Type B pancreatic cell (in vitro differentiated cells): ENCODE measurements at places on chromosomes 16 and 17. TPM values are rescaled to one million over a fixed set of nuclear protein-coding genes. Genes with fewer than 3 reads are reported as not detected.

TK1 gene
- 34.4 and 41.2 TPM in 2 replicates for total RNA-seq

ACSM5 gene
- not detected in 2 replicates for total RNA-seq

FOXJ1 gene
- 5.3 and 18.2 TPM in 2 replicates for total RNA-seq

SLC9A5 gene
- 1.0 and 4.4 TPM in 2 replicates for total RNA-seq

GRCh38 chr17:44932096-44932786 is 15.3 kb downstream of the KIF18B start:
- no peak for DNase-seq

DNA sequence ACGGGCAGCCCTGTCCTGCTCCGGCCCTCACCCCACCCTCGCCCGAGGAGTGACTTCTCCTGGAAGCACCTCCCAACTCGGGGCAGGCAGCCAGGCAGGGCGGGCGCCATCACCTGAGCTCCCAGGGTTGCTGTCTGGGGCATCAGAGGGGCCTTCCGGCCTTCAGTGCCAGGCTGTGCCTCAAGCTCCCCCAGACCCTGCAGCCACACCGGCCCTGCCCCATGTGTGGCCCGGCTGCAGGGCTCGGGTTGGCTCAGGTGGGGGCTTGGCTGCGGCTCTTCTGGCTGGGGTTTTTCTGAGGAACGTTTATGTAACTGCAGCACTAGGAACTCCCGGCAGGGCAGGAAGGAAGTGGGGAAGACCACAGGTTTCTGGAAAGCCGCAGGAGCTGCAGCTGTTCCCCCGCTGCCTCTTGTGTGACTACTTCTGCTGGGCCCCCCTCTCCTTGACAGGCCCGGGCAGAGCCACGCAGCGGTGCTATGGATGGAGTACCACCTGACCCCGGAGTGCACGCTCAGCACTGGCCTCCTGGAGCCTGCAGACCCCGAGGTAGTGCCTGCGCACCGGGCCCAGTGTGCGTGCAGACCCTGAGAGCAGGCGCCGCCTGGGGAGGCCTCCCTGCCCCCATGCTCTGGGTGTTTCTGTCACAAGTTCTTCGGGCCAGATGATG is 45.6 kb downstream of the PRMT7 start:
- DNase-seq = no peak

- DNase-seq = no peak
These were observed 58.4 kb downstream of the TMEM100 start for GRCh38 chr17:55664287-55664686.

DNA sequence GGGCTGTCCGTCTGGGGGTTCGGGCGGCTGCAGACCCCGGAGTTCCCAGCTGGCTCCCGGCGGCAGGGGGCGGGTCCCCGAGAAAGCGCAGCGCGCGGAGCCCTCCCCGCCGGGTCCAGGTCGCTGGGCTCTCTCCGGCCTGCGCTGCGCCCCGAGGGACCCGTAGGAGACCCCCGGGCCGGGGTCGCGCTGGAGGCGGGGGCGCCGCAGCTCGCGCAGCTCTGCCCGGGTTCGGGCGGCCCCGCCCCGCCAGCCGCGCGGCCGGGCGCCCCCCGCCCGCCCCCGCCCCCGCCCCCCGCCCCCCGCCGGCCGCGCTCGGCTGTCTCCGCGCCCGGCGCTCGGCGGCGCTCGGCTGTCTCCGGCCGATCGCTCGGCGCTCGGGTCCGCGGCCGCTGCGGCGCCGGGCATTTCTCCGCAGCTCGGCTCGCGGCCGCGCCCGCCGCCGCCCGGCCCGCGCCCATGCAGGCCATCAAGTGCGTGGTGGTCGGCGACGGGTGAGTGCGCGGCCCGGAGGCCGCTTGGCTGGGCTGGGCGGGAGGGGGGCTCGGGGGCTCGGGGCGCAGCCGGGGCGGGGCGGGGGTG is at the start of gene RAC3:
TSS of gene RAC3 (plus strand) at position 376 of the 582 bp plus-strand sequence. CDS start at position 460, 84 bp downstream.
- DNase-seq = no peak

- DNase-seq = no peak
These were observed 39.4 kb upstream of the MRC2 start for GRCh38 chr17:62588109-62588508.

- DNase-seq = no peak
These were observed 23.5 kb upstream of the CDR2 start for GRCh38 chr16:22397931-22398330.
